ENCODE measurements at places on chromosomes 3 and 15. TPM values are rescaled to one million over a fixed set of nuclear protein-coding genes. Genes with fewer than 3 reads are reported as not detected.

Gene SLC22A14
- not detected for total RNA-seq

Gene ANKUB1
- total RNA-seq: not detected

GRCh38 chr3:12343047-12343501 is 54.2 kb downstream of the PPARG start:
- no peak overlapping the region for H3K27ac ChIP-seq
- no peaks in the 10 kb centered on the region for H3K36me3 ChIP-seq
- H3K4me3 ChIP-seq: no peak overlapping the region
- peaks cover 11% of the 10 kb centered on the region for H3K4me1 ChIP-seq
- no peak for DNase-seq

GRCh38 chr3:45211466-45212094 is 14.5 kb downstream of the TMEM158 start:
- H3K36me3 ChIP-seq: no peaks in the 10 kb centered on the region

DNA sequence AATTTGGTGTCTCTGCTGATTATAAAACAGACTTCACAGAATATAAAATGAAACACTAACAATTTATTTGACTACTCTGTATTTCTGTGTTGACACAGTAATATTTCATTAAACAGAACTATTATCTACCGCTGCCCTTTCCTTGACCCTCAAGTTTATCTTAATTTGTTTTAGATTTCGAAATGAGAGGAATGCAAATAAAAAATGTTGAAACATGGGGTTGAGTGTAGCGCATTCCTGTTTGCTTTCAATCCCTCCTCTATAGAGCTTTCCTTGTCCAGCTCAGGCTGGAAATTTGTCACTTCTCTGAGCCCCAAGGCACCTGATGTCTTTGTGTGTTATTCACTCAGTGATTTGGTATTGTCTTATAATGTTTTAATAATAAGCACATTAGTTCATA is 550.2 kb downstream of the ZBBX start:
- H3K36me3 ChIP-seq: no peaks in the 10 kb centered on the region
- no peak overlapping the region for H3K4me3 ChIP-seq
- no peaks in the 10 kb centered on the region for H3K4me1 ChIP-seq
- no peak overlapping the region for H3K27ac ChIP-seq
- no peaks in the 10 kb centered on the region for H3K27me3 ChIP-seq

DNA sequence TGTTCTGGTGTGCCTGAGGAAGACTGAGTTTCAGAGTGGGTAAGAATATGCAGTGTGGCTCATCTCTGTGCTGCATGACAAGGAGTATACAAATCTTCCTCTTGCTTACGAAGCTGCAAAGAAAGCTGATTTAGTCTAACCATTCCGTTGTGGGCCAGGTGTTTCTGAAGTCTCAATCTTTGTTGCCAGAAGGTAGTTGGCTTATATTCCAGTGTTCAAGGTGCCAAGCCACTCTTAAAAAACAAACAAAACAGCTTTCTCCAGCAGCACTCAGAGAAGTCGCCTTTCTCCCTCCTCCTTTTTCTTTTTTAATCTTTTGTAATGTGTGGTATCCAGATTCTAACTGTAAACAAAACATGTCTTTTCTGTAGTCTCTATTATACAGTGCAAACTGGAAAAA is 872.4 kb downstream of the NAALADL2 start:
- H3K36me3 ChIP-seq: no peaks in the 10 kb centered on the region
- no peaks in the 10 kb centered on the region for H3K27me3 ChIP-seq
- no peaks in the 10 kb centered on the region for H3K4me1 ChIP-seq
- H3K4me3 ChIP-seq: no peak overlapping the region
- no peak overlapping the region for H3K27ac ChIP-seq

- H3K4me1 ChIP-seq: peaks cover 5% of the 10 kb centered on the region
- no peak for DNase-seq
- H3K36me3 ChIP-seq: no peaks in the 10 kb centered on the region
- H3K27ac ChIP-seq: peak overlapping the region; percentile 44
Observed at GRCh38 chr3:191290311-191291025, 38.7 kb upstream of the CCDC50 start.

Gene CYFIP1
- 24.1 TPM for total RNA-seq

GRCh38 chr15:59299929-59300617 is 72.6 kb downstream of the MYO1E start:
- H3K4me3 ChIP-seq: peak overlapping the region; percentile 9
- H3K4me1 ChIP-seq: peaks cover 57% of the 10 kb centered on the region
- H3K27me3 ChIP-seq: no peaks in the 10 kb centered on the region

Gene ADGRG7
- total RNA-seq: not detected

Gene HIGD2B
- total RNA-seq: not detected

DNA sequence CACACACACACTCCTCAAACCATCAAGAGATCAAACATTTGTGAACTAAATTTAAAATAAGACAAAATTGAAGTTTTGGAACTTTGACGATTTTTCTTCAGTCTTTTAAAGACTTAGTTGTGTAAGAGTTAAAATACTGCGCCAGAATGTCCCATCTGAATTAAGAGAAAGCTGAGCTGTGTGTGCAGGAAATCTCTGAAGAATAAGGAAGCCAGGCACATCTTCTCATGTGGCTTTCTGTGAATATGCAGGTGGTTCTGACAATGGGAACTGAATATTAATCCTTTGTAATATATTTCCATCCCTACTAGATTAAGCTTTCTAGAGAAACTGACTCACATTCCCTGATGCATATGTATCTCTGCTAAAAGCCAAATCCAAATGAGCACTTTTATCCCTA is 60.1 kb upstream of the ICE2 start:
- no peak for DNase-seq
- no peak overlapping the region for H3K4me3 ChIP-seq
- H3K27me3 ChIP-seq: no peaks in the 10 kb centered on the region
- peaks cover 57% of the 10 kb centered on the region for H3K4me1 ChIP-seq
- H3K27ac ChIP-seq: no peak overlapping the region

- H3K27me3 ChIP-seq: no peaks in the 10 kb centered on the region
- H3K4me1 ChIP-seq: peaks cover 21% of the 10 kb centered on the region
- no peak for DNase-seq
- peaks cover 47% of the 10 kb centered on the region for H3K36me3 ChIP-seq
- H3K4me3 ChIP-seq: no peak overlapping the region
- H3K27ac ChIP-seq: no peak overlapping the region
Observed at GRCh38 chr15:76209523-76209922, 101.7 kb downstream of the ETFA start.

DNA sequence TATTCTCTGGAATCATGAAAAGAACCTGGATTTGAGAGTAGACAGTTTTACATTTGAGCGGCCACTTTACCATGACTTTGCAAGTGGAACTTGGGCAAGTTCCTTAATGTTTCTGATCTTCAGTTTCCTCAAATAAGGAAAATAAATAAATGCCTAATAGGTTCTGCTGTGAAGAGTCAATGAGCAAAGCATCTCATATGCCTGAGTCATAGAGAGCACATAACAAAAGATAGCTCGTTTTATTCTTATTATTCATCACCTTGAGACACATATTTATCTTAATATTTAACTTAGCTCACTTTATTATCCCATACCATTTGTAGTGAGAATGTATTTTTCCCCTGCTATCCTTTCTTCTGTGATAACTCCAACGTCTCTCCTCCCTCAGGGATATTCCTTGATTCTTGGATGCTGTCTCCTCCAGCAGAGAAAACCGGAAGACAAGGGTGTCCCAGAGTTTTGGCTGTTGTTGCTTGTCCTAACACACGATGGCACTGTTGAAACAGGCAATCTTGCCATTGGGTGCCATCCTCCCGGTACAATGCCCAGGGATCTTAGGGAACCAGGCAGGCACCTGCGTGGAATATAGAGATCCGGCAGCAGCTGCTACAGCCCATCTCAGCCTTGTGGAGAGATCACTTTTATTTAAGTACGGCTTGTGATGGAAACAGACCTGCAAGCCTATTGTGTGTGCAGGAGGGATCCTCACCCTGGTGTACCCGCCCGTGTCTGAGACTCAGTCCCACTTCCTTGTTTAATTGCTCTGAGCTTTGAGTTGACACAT is 33.3 kb upstream of the VPS33B start:
- H3K4me1 ChIP-seq: peaks cover 5% of the 10 kb centered on the region
- no peak overlapping the region for H3K4me3 ChIP-seq
- no peak overlapping the region for H3K27ac ChIP-seq
- peaks cover 70% of the 10 kb centered on the region for H3K27me3 ChIP-seq
- H3K36me3 ChIP-seq: no peaks in the 10 kb centered on the region
- DNase-seq: peak; percentile 24

- no peak overlapping the region for H3K4me3 ChIP-seq
- no peak for DNase-seq
- no peaks in the 10 kb centered on the region for H3K36me3 ChIP-seq
- no peak overlapping the region for H3K27ac ChIP-seq
Observed at GRCh38 chr15:83853232-83853631, 199.3 kb downstream of the ADAMTSL3 start.

DNA sequence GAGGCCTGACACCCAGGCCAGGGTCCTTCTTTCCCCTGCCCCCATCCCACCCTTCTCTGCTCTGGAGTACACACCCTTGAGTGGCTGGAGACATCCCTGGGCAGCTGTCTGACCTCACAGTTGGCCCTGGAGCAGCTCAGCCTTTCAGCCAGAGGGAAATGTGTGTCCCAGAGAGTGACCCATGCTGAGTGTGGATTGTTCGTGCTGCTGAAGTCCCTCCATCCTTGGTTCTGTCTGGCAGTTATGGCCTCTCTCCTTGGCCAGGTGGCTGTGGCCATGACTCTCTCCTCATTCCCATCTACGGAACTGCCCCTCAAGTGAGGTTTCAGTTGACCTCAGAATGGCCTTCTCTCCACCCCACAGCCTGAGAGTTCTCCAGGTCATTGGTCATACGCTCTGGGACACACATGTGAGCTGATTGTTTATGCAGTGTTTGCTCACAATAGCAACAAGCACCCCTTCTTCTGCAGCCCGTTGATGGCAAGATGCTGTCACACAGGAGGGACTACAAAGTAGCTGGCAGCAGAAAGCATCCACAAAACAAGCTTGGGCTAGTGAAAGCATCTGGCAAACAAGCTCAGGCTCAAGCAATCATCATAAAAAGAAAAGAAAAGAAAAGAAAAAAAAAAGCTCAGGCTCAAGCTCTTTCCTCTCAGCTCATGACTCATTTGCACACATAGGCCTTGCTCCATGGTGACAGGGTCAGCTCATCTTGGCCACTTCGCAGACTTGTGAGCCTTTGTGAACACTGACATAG is 55.3 kb upstream of the ITGA11 start:
- H3K4me3 ChIP-seq: no peak overlapping the region
- H3K27me3 ChIP-seq: peaks cover 3% of the 10 kb centered on the region
- peak overlapping the region; percentile 40 for H3K27ac ChIP-seq

DNA sequence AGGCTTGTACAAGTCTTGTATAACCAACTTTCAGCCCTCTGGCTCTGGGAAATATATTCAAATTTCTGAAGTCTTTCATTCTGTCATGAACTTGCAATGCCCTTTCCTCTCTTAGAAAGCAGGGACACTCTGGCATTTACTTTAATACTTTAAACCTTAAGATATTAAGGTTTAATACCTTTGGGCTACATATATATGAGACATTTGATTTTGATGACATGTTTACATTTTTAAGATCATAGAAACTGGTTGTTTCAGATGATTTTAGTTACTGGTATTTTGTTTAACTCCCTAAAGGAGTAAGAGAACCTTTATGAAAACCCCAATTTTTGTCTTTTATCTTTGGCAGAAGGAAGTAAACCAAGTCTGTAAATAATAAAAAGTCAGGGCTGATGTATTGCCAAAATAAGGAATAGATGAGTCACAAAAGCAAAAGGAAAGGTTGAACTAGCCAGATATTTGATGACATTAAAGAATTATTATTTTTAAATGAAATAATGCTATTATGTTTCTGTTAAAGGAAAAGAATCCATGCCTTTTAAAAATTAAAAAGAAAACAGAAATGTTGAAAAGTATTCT is 579.0 kb upstream of the CBLB start:
- DNase-seq: no peak
- no peak overlapping the region for H3K27ac ChIP-seq
- H3K4me1 ChIP-seq: peaks cover 16% of the 10 kb centered on the region

- no peak overlapping the region for H3K27ac ChIP-seq
- no peak for DNase-seq
- H3K4me1 ChIP-seq: no peaks in the 10 kb centered on the region
Observed at GRCh38 chr3:2536575-2536974, 437.9 kb downstream of the CNTN4 start.

- DNase-seq: no peak
- no peak overlapping the region for H3K27ac ChIP-seq
- H3K4me1 ChIP-seq: peaks cover 15% of the 10 kb centered on the region
- peak overlapping the region; percentile 31 for H3K4me3 ChIP-seq
- no peaks in the 10 kb centered on the region for H3K36me3 ChIP-seq
Observed at GRCh38 chr3:167750272-167750971, 14.9 kb downstream of the SERPINI1 start.

Gene EFCAB12
- total RNA-seq: not detected

- no peak overlapping the region for H3K4me3 ChIP-seq
- no peak for DNase-seq
- H3K4me1 ChIP-seq: peaks cover 36% of the 10 kb centered on the region
Observed at GRCh38 chr3:29374226-29374625, 93.4 kb downstream of the RBMS3 start.

DNA sequence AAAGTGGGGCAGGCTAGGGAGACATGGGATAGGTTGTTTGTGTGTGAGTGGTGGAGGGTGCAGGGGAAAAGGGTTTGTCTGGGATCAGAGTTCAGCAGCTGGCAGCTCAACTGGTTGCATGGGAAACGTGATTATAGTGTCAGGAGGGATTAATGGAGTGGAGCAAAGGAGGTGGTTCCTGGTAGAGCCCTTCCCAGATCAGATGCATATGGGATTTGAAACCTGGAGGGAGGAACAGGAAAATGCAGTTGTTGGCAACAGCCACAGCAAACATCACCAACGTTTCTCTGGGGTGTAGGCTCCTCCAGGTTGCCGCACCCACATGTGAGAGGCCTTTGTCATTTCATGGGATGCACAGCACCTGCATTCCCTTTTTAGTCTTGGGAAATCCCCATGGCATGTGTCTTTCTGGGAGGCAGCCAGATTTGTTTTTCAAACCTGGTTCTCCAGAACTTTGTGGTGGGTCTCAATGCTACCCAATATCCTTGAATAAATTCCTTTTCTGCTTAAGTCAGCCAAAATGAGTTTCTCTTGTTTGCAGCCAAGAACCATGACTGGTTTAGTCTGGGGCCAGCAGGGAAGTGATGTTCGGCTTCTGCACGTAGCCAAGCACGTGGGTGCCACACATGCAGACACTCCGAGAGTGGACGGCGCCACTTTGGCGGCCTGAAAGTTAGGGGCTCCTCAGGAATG is 61.3 kb downstream of the BDH1 start:
- no peak overlapping the region for H3K4me3 ChIP-seq
- peaks cover 11% of the 10 kb centered on the region for H3K27me3 ChIP-seq
- DNase-seq: no peak
- peaks cover 23% of the 10 kb centered on the region for H3K4me1 ChIP-seq

GRCh38 chr15:65916664-65917406 is 47.5 kb downstream of the RAB11A start:
- H3K36me3 ChIP-seq: peaks cover 12% of the 10 kb centered on the region
- no peak overlapping the region for H3K27ac ChIP-seq
- H3K4me1 ChIP-seq: peaks cover 22% of the 10 kb centered on the region
- DNase-seq: peak; percentile 38

All from left ventricle myocardium inferior (tissue), 1 donor.